Stimulated activated CD8-positive, alpha-beta memory T cell treated with anti-CD3 and anti-CD28 coated beads, Interleukin-7, amount 100 ng/mL, for 24 hours (primary cell): ENCODE measurements at places on chromosomes 6 and 20.

DNA sequence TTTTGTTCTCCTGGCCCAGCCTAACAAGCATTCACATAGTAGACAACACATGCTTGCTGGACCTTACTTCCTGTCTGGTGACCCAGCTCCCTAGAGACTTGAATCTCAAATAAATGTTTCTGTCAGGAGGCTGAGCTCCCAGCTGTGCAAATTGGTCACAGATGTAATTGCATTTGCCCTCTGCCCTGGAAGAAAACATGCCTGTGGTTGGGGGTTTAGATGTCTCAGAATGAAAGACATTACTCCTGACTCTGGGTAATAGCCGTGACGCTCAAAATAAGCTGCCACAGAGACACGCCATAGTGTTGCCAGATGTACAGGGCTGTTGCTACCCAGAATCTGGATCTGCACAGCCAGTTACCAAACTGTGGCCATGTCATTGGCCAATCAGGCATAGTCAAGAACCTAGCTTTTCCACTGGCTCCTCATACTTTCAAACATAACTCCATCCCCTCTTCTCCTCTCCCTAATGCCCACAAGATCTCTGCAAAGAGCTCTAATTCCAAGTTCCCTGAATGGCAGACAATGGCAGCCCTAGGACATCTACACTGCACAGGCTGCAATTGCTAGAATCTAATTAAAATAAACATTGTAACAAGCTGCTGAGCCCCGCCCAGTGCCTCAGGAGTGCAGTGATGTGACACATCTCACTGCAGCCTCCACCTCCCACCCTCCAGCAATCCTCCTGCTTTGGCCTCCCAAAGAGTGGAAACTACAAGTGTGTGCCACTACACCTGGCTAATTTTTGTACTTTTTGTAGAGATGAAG, 32.8 kb upstream of the GMPR start:
- DNase-seq = no peak

DNA sequence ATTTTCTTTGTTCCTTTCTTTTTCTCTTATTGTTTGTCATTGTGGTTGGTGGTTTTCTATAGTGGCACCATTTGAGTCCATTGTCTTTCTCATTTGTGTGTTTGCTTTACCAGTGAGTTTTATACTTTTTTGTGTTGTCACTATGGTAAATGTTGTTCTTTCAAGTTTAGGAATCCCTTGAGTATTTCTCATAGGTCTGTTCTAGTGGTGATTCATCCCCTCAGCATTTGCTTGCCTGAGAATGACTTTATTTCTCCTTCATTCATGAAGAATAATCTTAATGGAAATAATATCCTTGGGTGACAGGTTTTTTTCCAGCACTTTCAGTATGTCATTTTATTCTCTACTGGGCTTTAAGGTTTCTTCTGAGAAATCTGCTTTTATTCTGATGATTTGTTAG, 209.2 kb upstream of the ASCC3 start:
- no peak for DNase-seq

GRCh38 chr6:133854364-133855275, 34.3 kb upstream of the TCF21 start:
- DNase-seq = no peak

GRCh38 chr6:112287577-112288225, 33.3 kb upstream of the LAMA4 start:
- no peak for DNase-seq
